ENCODE measurements at places on chromosomes 5 and 9.
A peak's percentile ranks its signal among the peaks of the same experiment; 100 is the strongest.

- DNase-seq = no peak
Measured at GRCh38 chr5:36442796-36443195, 141.1 kb upstream of the RANBP3L start.

GRCh38 chr5:523441-524222 is 617 bp downstream of the SLC9A3 start:
- DNase-seq = no peak

DNA sequence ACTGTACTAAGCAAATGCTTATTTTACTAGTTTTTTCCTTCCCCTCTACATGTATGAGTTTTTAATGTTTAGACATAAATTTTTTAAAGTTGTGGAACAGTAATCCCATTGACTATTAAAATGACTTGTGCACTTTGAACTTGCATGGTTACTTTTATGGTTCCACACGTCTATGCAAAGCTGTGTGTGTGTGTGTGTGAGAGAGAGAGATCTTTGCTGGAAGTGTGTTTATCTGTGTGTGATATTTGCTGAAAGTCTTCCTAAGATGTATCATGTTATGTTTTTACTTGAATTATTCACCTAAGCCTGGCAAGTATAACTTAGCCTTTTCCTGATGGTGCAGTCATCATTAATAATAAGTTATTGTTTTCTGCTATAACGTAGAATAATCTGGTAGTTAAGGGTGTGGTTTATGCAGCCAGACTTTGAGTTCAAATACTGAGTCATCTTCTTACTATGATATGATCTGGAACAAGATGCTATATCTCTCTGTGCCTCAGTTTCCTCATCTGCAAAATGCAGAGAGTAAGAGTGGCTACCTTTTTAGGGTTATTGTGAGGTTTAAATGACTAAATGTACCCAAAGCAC is 138.6 kb downstream of the SMARCA2 start:
- DNase-seq = no peak

GRCh38 chr9:96509848-96510247 is 59.9 kb downstream of the HABP4 start:
- DNase-seq = no peak

DNA sequence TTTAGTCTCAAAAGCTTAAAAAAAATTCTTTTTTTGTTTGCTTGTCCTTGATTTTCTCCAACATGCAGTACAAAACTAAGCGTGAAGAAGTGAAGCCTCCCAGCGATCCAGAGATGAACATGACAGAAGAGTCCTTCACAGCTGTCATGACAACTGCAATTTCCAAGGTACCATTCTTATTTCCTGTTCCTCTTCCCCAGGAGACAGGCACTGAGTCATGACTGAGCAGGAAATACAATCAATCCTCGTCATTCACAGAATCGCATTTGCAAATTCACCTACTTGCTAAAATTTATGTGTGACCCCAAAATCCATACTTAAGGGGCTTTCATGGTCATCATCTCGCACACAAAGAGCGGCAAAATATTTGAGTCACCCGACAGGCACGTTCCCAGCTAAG is 77.3 kb downstream of the SLC1A1 start:
- DNase-seq = no peak

DNA sequence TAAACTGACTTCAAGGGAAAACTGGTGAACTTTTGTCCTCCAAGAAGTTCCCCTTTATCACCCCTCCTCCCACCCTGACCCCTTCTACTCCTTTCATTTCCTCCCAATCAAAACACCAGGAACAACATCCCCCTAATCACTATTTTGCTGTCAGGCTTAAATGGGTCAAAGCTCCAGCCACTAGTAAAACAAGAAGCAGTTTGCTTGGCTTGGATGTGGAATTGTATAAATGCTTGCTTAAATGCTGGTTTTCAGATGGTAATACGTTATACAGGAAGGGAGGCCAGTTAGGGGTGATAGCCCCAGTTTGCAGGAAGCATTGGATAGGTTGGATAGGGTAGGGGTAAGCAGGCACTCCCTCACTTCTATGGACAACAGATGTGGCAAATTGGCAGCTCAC is 473.6 kb downstream of the AGTPBP1 start:
- no peak for DNase-seq

DNA sequence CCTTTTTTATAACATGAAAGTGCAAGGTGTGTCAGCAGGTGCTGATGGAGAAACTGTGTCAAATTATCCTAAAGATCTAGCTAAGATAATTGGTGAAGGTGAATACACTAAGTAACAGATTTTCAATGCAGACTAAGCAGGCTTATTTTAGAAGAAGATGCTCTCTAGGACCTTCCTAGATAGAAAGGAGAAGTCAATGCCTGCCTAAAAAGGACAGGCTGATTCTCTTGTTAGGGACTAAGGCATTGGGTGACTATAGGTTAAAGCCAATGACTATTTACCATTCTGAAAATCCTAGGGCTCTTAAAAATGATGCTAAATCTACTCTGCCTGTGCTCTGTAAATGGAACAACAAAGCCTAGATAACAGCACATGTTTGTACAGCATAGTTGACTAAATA is 1682.4 kb downstream of the MAT2B start:
- DNase-seq = no peak

- DNase-seq = no peak
Measured at GRCh38 chr5:77300451-77300850, 90.0 kb downstream of the PDE8B start.

- DNase-seq = no peak
Measured at GRCh38 chr5:73306078-73306719, 133.2 kb downstream of the TMEM174 start.

- DNase-seq = no peak
Measured at GRCh38 chr5:29518176-29518575, 1675.3 kb upstream of the CDH6 start.

DNA sequence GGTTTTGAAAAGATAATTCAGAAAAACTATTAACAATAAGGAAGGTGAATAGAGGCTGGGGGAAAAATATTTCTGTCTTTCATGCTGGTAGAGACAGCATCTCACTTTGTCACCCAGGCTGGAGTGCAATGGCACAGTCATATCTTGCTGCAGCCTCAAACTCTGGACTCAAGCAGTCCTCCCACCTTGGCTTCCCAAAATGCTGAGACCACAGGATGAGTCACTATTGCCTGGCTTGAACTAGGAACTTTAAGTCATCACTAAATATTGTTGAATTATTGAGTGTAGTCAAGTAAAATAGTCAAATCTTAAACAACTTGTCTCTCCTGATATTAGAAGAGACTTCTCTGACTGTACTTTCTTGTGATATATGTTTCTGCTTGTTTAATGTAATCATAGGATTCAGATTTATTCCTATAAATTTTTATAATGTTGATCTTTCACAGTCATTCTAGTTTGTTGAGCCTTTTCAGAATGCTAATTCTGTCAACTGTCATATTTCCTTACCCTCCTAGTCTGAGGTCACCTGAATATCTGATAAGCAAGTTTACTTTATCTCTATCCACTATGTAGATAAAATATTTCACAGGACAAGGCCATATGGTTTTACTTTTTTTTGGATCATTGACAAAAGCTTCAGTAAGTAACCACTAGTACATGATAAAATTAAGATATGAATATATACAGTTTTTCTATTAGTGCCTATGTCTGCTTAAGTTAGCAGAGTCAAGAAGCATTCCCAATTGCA is 1696.5 kb downstream of the MAT2B start:
- no peak for DNase-seq

- DNase-seq = peak; percentile 63
Measured at GRCh38 chr9:126500600-126501382, 112.9 kb upstream of the LMX1B start.

Data from CD4-positive, alpha-beta T cell treated with Interleukin-6 at 100 ng/mL for 8 hours (primary cell).